Naive B cell (primary cell): ENCODE measurements at places on chromosomes 16 and 17. TPM values are rescaled to one million over a fixed set of nuclear protein-coding genes. Genes with fewer than 3 reads are reported as not detected.
A peak's percentile ranks its signal among the peaks of the same experiment; 100 is the strongest.

DNA sequence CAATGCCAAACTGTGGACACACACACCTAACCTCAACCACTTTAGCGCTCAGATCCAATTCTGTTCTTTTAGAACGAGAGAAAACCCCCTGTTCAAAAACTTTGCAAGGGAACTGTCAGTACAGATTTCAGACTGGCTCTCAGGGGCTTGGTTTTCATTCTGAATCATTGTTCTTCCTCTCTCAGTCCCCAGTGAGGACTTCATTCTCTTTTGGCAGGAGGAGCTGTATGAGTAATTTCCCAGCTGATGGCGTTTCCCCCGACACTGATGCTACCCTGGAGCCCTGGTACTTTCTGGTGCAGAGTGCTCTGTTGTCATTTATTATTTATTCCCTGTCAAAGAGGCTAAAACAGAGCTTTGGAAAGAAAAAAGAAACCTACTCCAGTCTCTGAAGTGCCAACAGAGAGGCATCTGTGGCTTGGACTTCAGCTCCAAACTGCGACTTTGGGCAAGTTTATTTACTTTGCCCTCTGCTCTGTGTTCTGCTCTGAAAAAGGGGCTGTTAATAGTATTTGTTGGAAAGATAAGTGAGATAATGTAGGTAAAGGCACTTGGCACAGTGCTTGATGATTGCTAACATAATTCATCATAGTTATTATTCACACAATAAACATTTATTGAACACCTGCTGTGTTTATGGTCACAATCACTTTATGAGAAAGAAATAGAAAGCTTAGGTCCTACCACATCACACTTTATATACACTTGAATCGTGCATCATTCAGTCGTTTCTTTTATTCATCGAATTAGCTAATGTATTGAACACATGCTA is 28.3 kb downstream of the ETV4 start:
- H3K4me1 ChIP-seq = no peaks in the 10 kb centered on the region
- H3K4me3 ChIP-seq = no peak overlapping the region
- no peak for DNase-seq
- H3K27me3 ChIP-seq = no peaks in the 10 kb centered on the region
- no peak overlapping the region for H3K27ac ChIP-seq

DNA sequence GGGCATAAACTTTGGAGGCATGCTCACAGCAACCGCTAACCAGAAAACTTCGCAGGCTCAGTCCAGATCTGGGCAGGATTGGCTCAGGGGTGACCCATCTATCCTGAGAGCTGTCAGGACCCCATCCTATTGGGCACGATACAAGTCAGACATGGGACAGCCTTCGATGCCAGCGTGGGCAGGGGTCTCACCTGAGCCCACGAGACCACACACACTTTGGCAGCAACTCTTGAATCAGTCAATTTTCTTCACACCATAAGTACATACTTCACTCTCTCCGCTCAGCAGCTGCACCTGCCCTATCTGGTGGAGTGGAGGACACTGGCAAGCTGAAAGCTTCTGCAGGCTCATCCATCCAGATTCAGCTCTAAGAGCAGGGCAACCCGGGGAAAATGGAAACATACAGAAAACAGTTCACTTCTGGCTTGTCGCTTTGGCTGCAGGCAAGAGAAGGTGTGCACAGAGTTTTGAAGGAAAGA is 48.3 kb downstream of the ZFHX3 start:
- no peaks in the 10 kb centered on the region for H3K27me3 ChIP-seq
- DNase-seq = no peak

DNA sequence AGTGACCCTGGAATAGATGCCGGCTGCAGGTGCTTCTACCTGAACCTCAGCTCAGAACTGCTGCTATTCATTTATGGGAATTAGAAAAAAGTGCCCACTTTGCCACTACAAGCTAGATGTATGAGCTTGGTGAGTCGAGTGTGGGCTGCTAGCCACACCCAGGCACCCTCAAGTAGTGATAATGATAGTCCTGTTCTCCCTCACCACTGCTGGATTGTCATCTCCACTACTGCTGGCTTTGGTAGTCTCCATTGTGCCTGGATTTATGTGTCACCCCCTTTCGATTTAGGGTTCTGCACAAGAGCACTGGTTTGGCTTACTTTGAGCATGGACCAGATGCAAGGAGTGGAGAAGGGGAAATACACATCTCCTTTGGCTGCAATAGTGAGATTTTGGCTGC is 73.0 kb upstream of the N4BP1 start:
- peaks cover 34% of the 10 kb centered on the region for H3K27me3 ChIP-seq
- DNase-seq = no peak
- H3K4me1 ChIP-seq = no peaks in the 10 kb centered on the region
- no peaks in the 10 kb centered on the region for H3K36me3 ChIP-seq

- peak overlapping the region; percentile 30 for H3K4me3 ChIP-seq
- peaks cover 39% of the 10 kb centered on the region for H3K4me1 ChIP-seq
- no peaks in the 10 kb centered on the region for H3K27me3 ChIP-seq
- no peaks in the 10 kb centered on the region for H3K36me3 ChIP-seq
These were observed 4.7 kb upstream of the CDT1 start for GRCh38 chr16:88798772-88799455.

GRCh38 chr16:13863075-13863765 is 56.7 kb upstream of the ERCC4 start:
- no peaks in the 10 kb centered on the region for H3K36me3 ChIP-seq
- H3K27ac ChIP-seq = no peak overlapping the region
- DNase-seq = no peak
- no peak overlapping the region for H3K4me3 ChIP-seq
- H3K4me1 ChIP-seq = peaks cover 7% of the 10 kb centered on the region

DNA sequence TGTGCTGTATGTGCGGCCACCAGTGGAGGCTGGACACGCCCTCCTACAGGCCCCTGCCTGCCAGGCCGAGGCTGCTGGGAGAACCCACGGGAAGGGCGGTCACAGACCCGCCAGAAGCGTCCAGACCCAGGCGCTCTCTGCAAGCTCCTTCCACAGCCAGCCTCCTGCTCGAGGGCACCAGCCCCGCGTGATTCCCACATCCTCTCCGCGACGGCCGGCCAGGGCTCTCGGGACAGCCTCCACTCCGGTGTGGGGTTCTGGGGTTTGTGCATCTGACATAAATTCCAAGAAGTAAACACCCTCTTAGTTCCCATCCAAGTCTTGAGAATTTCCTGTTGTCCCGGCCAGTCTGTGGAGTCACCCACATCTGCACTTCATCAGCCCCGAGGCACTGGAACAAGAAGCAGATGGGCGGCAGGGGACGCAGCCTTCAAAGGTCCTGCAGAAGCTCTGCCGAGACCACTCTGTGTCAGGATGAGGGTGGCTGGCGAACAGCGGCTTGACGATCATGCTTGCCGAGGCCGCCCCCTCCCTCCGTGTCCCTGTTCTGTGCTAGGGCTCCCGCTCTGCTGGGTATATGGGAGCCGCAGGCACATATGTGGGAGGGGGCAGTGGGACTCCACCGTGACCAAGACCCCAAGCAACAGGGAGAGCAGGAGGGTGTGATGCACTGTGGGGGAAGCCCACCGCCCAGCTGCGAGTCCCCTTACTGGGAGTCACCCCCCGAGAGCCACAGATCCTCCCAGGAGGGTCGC is 2.4 kb upstream of the TMEM204 start:
- H3K4me1 ChIP-seq = peaks cover 15% of the 10 kb centered on the region
- H3K27me3 ChIP-seq = no peaks in the 10 kb centered on the region
- H3K4me3 ChIP-seq = no peak overlapping the region
- no peak overlapping the region for H3K27ac ChIP-seq

- DNase-seq = no peak
- H3K27ac ChIP-seq = no peak overlapping the region
- H3K36me3 ChIP-seq = no peaks in the 10 kb centered on the region
- H3K4me3 ChIP-seq = peak overlapping the region; percentile 7
- peaks cover 36% of the 10 kb centered on the region for H3K27me3 ChIP-seq
These were observed 763 bp upstream of the TOM1L1 start for GRCh38 chr17:54899721-54900456.

- peaks cover 57% of the 10 kb centered on the region for H3K27me3 ChIP-seq
- H3K4me3 ChIP-seq = no peak overlapping the region
- no peak overlapping the region for H3K27ac ChIP-seq
These were observed 11.8 kb upstream of the TEKT1 start for GRCh38 chr17:6843241-6843880.

DNA sequence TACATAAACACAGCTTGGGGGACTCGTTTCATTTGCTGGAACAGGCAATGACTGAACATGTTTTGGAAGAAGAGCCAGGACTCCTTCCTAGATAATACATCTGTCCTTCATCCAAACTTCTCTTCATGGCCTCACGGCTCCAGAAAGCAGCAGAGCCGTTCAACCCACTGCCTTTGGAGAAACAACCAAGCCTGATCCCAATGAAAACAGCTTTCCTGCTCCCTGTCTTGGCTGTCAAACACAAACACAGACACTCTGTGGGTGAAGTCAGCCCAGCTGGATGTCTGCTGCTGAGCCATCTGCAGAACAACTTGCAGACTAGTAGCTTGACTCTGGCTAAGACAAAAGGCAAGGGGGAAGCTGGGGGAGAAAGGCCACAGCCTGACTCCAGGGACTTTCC is 345.1 kb upstream of the PSMD7 start:
- no peak overlapping the region for H3K27ac ChIP-seq
- H3K36me3 ChIP-seq = no peaks in the 10 kb centered on the region
- H3K4me1 ChIP-seq = no peaks in the 10 kb centered on the region
- H3K4me3 ChIP-seq = no peak overlapping the region

GRCh38 chr17:46128453-46128852 is 64.8 kb downstream of the KANSL1 start:
- no peaks in the 10 kb centered on the region for H3K36me3 ChIP-seq
- H3K4me1 ChIP-seq = peaks cover 63% of the 10 kb centered on the region
- no peak overlapping the region for H3K4me3 ChIP-seq
- no peak for DNase-seq
- H3K27ac ChIP-seq = peak overlapping the region; percentile 76
- H3K27me3 ChIP-seq = no peaks in the 10 kb centered on the region

- H3K4me1 ChIP-seq = peaks cover 17% of the 10 kb centered on the region
- DNase-seq = no peak
- H3K27ac ChIP-seq = peak overlapping the region; percentile 78
- peak overlapping the region; percentile 89 for H3K4me3 ChIP-seq
- peaks cover 20% of the 10 kb centered on the region for H3K27me3 ChIP-seq
- no peaks in the 10 kb centered on the region for H3K36me3 ChIP-seq
These were observed 45.1 kb upstream of the CIBAR2 start for GRCh38 chr16:85157372-85157771.

DNA sequence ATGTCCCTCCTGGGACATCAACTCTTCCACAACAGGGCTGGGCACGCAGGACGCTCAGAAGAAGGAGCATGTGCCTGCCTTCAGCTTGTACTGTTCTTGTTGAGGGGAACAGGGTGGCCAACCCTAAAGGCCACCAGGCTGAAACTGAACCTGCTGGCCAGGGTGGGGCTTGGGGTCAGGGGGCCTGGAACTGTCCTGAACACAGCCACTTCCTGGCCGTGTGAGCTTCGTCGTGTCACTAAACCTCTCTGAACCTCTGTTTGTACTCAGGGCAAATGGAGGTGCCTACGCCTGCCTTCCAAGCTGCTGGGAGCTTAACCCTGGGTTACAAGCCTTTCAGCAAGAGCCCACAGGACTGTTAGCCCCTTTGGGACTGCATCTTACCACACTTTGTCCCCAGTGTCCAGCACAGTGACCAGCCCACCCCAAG is 6.7 kb downstream of the ARHGAP27 start:
- no peak overlapping the region for H3K4me3 ChIP-seq
- H3K27ac ChIP-seq = peak overlapping the region; percentile 60
- no peak for DNase-seq

DNA sequence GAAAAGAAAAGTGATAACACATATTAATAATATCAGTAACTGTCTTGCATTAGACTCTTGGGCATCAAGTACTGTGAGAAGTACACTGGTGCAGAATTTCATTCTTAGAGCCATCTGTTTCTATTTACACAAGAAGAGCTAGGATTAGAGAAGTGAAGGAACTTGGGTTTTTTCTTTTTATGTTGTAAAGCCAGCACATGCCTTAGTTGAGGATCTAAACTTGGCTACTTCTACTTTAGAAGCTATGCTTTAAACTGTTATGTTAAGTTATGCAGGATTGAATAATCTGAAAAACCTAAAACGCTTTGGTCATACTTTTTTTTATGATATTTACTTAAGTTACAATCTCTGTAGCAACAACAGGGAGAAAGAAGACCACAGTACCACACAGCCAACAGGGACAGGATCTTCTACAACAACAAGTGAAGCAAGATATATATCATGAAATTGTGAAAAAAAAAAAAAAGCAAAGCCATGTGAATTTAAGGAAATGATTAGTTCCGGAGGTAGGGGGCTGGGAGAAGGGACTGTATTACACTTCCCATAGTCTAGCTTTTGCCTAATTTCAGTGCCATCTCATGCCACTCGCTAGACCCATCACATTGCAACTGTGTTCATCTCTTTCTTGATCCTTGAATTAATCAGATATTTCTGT is 305.1 kb upstream of the GOT2 start:
- no peaks in the 10 kb centered on the region for H3K4me1 ChIP-seq
- H3K36me3 ChIP-seq = no peaks in the 10 kb centered on the region
- no peak overlapping the region for H3K4me3 ChIP-seq
- peak overlapping the region; percentile 74 for H3K27ac ChIP-seq
- DNase-seq = no peak

GRCh38 chr17:50148226-50149090 is 2.0 kb downstream of the PPP1R9B start:
- peak overlapping the region; percentile 86 for H3K4me3 ChIP-seq
- peaks cover 31% of the 10 kb centered on the region for H3K36me3 ChIP-seq
- peak; percentile 96 for DNase-seq
- H3K27me3 ChIP-seq = no peaks in the 10 kb centered on the region

GRCh38 chr17:17886726-17887125 is 49.9 kb upstream of the SREBF1 start:
- H3K36me3 ChIP-seq = peaks cover 11% of the 10 kb centered on the region
- H3K4me3 ChIP-seq = no peak overlapping the region
- peaks cover 9% of the 10 kb centered on the region for H3K4me1 ChIP-seq
- no peak overlapping the region for H3K27ac ChIP-seq
- no peak for DNase-seq

DNA sequence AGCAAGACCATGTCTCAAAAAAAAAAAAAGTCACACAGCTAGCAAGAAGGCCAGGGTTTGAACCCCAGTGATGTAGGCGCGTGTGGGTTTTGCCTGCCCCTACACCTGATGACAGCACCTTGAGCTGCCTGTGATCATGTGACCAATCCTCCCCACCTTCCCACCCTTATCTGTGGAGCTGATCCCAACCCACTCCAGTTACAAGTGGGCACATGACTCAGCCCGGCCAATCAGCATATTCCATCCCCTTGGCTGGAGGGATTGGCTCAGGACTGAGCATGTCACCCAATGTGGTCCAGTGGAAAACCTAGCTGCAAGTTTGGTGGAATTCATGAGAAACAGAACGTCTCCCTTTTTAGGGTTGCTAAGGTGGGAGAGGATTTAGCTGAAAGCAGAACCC is 6.6 kb downstream of the TMEM114 start:
- DNase-seq = no peak
- H3K27me3 ChIP-seq = peaks cover 31% of the 10 kb centered on the region
- H3K4me1 ChIP-seq = peaks cover 16% of the 10 kb centered on the region
- H3K36me3 ChIP-seq = no peaks in the 10 kb centered on the region
- no peak overlapping the region for H3K4me3 ChIP-seq

- peaks cover 20% of the 10 kb centered on the region for H3K27me3 ChIP-seq
- no peak overlapping the region for H3K27ac ChIP-seq
- H3K36me3 ChIP-seq = no peaks in the 10 kb centered on the region
- DNase-seq = no peak
These were observed 3.8 kb downstream of the TRIM47 start for GRCh38 chr17:75874323-75875181.

Gene NUDT16L1
- 96.3 TPM for polyA plus RNA-seq

Gene CEMP1
- 4.2 TPM for polyA plus RNA-seq

Gene CYBC1
- 307 TPM for polyA plus RNA-seq

Gene SCNN1B
- polyA plus RNA-seq = not detected

Gene UTS2R
- not detected for polyA plus RNA-seq

Gene KCNJ2
- polyA plus RNA-seq = not detected

Gene EVPLL
- polyA plus RNA-seq = not detected

Gene CNTNAP4
- not detected for polyA plus RNA-seq

Gene HBA1
- 47.4 TPM for polyA plus RNA-seq

Gene CALB2
- polyA plus RNA-seq = not detected

Gene MED13
- 3.6 TPM for polyA plus RNA-seq
